Colonic mucosa (tissue), 4 donors: ENCODE measurements at places on chromosomes 13 and 19.

GRCh38 chr19:17393002-17393401, 994 bp downstream of the CCDC194 start:
- no peak for DNase-seq

- no peak for DNase-seq
Measured at GRCh38 chr13:54165581-54166215, 1137.1 kb downstream of the OLFM4 start.

GRCh38 chr13:95155504-95155903, 145.7 kb downstream of the ABCC4 start:
- DNase-seq: no peak

GRCh38 chr13:49792550-49793324, at the start of gene KPNA3:
TSS of gene KPNA3 (minus strand) at chr13:49792682. CDS start at chr13:49792506, 176 bp downstream.
- peak; percentile 96 for DNase-seq

DNA sequence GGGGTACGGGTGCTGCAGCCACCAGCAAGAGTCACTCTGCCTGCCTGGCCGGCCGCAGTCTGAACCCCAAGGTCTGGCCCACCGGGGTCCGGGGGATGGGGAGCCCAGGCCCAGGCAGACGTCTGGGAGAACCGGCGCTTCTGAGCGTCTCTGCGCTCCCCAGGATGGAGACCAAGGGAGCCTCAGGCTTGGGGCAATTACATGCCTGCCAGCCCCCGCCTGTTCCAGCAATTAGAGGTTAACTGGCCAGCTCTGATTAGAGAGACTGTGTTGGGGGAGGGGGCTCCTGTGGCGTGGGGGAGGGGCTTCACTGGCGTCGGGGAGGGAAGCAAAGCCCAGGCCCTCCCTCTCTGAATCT, 11.9 kb downstream of the MEIS3 start:
- DNase-seq: no peak

GRCh38 chr19:53254411-53255341, at the start of gene ZNF677:
TSS of gene ZNF677 (minus strand) at chr19:53254873. CDS start at chr19:53251550, 3,323 bp downstream.
- peak; percentile 87 for DNase-seq

DNA sequence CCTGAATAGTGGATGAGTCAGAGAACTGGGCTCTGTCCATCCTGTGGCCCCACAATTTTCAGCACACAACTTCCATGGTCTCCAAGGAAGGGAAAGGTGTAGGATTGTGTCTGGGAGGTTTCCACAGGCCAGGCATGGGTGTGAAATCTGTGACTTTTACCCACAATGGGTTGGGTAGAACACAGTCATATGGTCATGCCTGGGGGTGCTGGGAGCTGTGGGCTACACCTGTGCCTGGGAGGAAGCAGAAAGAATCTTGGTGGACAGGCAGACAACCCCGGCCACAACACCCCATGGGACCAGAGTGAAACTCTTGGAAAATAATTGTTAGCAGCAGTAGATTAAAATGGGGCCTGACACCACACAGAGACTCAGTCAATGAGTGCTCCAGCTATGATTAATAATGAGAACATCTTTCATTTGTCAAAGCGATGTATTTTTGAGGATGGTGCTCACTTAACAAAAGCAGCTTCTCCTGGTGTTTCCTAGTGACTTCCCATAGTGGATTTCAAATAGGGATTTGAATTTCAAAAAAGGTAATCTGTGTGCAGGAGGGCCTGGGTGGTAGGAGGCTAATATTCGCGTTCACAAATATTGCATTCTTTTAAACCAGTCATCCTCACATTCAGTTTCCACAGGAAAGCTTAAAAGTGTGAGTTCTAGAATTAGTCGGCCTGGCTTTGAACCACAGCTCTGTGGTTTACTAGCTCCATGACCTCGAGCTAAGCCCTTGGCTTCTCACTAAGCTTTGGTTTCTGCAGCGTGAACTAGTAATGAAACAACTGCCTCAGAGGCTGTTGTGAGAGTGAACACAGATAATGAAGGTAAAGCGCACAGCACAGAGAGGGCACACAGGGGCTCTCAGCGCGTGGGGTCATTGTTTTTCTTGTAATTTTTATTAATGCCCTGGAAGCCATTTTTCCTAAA, 89.3 kb upstream of the UQCRFS1 start:
- no peak for DNase-seq

GRCh38 chr19:46674416-46675178, 13.6 kb upstream of the DACT3 start:
- no peak for DNase-seq

DNA sequence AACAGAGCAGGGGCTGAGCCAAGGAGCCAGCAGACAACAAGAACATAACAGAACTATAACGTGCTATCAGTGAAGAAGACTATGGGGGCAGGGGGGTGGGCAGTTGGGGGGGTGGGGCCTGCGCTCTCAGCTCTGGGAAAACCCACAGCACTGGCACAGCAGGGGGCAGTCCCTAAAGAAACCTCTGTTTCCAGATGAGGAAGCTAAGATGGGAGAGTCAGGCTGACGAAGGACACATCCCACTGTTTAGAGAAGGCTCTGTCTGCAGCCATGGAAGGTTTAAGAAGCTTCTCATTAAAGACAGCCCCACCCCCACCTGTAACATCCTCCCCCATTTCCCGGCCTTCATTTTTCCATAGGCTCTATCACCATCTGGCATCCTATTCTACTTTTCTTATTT, 7.1 kb upstream of the DOCK9 start:
- no peak for DNase-seq

DNA sequence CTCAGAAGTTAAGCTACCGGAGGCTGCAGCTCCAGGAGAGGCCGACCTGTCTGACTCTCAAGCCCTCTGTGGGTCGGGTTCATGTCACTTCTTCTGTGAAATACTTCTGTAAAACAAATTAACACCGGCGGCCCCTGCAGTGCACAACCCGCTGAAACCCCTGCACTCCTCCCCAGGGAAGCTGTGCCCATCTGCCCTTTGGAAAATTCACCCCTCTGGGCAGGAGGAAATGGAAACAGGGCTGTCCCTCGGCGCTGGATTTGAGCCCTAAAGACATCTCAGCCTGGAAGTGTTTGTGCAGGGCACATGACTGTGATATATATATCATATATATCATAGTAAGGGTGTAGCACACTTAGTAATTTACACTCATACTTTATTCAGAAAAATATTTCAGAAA, 415.3 kb downstream of the IRS2 start:
- no peak for DNase-seq

DNA sequence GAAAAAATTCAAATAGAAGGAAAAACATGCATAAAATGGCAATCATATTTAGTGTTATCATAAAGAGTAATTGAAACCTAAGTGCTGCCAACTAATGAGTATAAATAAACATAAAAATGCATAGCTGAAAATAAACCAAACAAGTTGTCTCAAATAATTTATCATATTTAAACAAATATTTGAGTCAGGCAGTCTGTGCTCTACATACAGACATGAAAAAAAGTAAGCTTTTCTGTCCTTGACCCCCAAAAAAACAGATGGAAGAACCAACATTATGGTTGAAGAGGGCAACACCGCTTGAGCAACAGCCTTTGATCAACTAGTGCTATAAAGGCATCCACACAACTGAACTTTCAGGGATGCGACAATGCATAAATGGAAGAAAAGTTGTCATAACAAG, 735.1 kb upstream of the MIR17HG start:
- DNase-seq: no peak

- no peak for DNase-seq
Measured at GRCh38 chr13:36553491-36553890, 120.3 kb upstream of the SERTM1 start.

DNA sequence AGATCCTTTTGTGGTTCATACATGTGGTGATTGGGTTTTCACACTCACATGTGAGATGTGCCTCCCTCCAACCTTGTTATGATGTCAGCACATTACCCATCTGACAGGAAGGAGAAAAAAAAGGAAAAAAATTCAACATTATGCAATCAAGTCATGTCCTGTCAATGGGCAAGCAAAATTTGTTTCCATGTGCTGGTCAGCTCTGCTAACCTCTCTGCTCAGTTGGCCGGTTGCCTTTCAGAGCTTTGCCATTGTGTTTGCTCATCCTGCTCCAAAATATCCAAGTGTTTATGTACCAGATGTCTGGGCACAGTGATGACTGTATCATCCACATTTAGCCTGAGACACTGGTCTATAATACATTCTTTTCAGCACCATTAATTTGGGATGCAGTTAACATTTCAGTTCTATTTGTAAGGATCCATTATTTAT, 27.0 kb upstream of the METTL21C start:
- DNase-seq: no peak

DNA sequence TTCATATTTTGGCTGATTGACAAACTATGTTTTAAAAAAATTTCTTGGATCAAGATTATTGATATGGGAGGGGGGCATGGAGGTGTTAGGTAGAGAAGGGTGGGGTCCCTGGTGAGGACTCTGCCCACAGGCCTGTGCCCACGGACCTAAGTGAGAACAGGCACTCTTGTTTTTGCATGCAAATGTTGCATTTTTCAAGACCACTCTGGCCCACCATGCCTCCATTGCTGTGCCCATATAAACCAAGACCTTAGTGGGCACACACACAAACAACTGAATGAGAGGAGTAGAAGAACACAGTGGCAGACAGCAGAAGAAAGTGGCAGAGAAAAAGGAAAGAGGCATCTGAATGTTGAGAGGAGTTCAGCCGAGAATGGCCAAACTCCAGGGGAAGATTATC, 69.6 kb upstream of the ZNF98 start:
- DNase-seq: no peak

DNA sequence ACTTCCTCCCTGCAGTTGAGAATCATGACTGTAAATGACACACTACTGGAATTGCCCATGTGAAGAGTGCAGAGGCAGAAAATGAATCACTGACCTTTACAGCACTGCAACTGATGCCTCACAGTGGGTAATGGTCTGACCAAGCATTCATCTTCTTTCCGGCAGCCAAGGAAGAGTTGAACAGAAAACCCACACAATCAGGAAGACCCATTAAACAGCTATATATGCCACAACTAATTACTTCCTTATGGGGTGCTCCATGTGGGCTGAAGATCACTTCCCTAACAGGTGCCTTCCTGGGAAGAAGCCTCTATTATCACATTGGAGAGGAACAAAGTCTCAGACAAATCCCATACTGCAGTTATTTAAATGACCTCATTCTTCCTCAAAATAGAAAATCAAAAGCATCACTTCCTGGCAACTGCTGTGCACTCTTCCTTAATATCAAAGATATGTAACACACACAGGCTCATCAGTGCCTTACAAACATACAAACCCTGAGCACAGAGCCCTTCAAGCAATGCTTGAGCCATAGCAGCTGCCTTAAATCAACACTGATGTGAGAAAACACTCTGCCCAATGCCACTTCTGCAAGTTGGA, 45.8 kb downstream of the RUBCNL start:
- DNase-seq: no peak

GRCh38 chr13:99218545-99218944, 17.9 kb downstream of the UBAC2 start:
- DNase-seq: no peak

DNA sequence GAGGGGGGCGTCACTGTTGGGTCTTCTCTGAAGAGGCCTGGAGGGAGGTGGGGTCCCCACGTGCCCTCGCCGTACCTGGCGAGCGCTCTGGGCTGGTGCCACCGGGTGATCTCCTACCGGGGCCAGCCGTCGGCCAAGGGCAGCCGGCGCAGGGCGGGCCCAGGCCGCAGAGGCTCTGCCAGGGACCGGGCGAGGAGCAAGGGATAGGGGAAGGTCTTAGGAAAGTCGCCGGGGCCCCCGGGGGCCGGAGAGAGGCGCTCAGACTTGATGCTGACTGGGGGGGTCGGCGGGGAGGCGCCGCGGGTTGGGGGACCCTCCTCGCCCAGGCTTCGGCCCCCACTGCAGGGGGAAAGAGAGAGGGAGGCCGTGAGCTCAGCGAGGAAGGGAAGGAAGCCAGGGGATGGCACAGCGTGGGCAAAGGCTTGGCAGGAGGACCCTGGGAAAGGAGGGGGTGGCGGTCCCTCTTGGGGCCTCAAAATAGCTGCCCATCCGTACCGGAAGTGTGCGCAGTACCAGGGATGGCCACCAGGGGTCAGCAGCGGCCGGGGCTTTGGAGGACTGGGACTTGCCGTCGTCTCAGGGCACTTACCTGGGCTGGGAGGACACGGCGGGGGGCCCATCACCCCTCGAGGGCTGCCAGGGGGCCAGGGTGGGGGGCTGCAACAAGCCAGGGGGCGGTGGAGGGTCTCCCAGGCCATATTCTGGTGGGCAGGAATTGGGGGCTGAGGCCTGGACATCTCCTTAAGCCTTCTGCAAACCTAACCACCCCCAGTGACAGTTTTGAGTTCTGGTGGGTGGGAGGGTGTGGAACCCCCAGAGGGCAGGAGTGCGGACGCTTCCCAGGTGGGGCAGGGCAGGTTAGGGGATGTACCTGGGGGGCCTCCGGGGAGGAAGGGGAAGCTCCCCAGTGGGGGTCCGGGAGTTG, 7.7 kb upstream of the TMEM161A start:
- DNase-seq: peak; percentile 88

DNA sequence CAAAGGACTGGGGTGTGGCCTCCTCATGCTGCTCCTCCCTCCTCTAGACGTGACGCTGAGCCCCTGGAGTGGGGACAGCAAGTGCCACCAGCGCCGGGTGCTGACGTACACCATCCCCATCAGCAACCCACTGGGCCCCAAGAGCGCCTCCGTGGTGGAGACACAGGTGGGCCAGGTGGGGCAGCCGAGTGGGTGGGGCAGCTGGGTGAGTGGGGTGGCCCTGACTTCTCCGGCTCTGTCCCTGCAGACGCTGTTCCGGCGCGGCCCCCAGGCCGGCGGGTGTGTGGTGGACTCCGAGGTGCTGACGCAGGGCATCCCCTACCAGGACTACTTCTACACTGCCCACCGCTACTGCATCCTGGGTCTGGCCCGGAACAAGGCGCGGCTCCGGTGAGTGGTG, 11.1 kb upstream of the SCN1B start:
- DNase-seq: no peak

DNA sequence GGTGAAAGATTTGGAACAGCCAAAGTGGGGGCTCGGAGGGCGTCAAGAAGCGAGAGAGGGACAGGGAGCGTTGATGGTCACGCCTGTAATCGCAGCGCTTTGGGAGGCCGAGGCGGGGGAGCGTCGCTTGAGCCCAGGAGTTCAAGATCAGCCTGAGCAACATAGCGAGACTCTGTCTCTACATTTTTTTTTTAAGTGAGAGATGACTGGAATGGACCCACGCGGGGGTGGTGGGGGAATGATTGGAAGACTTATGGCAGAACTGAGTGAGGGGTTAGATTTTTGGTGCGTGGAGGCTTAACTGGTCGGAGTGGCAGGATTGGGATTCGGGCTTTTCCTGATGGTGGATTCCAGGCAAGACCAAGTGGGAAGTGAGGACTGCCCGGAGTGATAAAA, 725 bp downstream of the PSMD8 start:
- DNase-seq: no peak

- no peak for DNase-seq
Measured at GRCh38 chr13:98710521-98710920, 42.0 kb downstream of the SLC15A1 start.
